ENCODE measurements at places on chromosomes 12 and 14.

GRCh38 chr12:19771858-19772257, 332.6 kb downstream of the AEBP2 start:
- DNase-seq, result no peak

DNA sequence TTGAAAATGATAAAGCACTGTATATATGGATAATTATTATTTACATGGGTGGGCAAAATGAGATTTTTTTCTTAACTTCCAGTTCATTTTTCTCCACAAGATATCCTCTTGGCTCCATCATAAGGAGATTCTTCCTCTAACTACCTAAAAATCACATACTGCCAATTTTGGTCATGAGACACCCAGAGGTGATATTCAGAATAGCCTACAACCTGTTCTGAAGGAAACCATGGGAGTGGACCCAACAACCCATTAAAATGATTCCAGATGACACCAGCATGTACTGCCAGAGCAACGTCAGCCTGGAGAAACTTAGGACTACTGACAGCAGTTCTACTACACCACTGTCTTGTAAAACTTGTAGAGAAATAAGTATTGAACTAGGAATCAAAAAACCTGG, 136.3 kb upstream of the TMPO start:
- DNase-seq, result no peak

DNA sequence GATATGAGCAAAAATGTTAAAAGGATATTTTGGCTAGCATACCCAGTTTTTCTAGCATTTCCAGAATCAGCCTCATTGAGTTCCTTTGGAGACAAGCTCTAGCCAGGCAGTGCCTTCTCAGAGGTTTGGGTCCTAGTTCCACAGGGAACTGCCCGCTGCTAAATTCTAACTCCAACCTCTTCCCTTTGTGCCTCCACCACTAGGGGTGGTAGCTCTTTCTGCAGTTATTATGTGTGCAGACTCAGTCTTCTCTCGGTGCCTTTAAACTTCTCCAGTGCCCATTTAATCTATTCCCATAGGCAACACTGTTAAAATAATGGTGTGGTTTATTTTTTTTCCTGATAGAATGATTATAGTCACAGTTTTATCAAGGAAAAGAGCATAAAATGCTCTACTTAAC, 21.5 kb upstream of the SLC25A3 start:
- DNase-seq, result no peak

DNA sequence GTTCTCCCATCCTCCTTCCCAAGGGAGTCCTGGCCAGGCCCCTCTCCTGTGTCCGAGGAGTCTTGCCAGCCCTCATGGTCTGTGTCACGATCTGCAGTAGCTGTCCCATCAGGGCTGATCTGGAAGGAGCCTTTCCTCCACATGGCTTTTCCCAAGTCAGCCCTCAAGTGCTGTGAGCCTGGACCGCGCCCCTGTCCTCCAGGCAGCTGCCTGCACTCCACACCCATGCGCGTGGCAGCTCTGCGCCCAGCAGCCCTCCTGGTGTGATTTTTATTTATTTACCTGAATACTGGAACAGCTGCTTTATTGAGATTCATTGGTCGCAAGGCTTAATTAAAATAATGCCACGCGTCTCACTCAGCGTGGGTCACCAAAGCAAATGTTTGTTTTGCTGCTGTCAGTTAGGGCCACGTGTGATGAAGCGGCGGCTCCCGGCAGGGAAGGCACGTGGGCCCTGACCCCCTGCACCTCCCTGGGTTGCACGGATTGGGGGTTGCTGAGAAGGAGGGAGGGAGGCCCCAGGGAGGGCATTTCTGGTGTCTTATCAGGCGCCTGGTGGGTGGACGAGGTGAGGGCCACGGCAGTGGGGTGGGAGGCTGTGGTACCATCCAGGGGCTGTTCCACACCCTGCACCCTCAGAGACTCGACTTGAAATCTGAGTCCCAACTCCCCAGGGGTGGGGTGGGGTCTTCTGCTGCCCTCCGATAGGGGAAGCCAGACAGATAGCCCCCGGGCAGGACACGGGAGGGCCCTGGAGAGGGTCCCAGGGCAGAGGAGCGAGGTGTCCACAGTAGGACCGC, 206.3 kb upstream of the C14orf180 start:
- DNase-seq, result no peak

DNA sequence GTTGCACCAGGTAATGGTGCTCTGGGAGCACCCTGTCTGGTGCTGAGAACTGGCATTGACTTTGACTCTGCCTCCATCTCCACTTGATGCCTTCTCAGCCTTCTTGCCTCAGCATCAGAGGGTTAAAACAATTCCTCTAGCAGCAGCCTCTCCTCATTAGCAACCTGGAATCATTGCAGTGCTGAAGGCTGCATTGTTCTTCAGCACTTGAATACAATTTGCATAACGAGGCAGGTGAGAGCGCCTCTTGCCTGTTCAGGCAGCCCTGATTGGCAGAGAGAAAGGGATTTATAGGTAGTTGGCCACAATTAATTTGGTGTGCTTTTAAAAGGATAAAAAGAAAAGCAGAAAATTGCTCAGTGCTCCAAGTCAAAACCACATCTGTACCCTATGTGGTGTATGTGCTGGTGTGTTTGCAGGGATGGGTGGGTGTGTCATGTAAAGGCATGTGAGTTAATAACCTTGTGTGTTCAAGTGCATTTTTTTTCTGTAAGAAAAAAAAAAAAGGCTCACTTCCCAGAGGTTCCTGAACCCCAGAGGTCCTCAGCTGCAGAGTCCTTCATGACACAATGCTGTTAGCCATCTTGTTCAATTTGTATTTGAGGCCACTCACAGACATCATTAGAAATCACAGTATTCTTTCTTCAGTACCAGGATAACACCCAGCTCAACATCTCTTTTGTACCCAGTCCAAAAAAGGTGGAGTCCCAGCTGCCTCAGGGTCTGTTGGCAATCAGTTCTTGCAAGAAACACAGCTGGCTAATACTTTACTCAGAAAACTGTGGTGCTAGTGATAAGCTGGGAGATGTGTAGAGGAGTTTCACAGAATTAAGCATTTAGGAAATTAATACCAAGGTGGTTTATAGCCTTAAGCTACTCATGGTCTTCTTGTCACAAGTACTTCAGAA, 385.6 kb downstream of the GRIN2B start:
- DNase-seq, result no peak

- DNase-seq, result no peak
Measured at GRCh38 chr12:104467346-104467837, 10.6 kb downstream of the CHST11 start.

GRCh38 chr12:52649066-52649465, 2.9 kb downstream of the KRT2 start:
- no peak for DNase-seq

DNA sequence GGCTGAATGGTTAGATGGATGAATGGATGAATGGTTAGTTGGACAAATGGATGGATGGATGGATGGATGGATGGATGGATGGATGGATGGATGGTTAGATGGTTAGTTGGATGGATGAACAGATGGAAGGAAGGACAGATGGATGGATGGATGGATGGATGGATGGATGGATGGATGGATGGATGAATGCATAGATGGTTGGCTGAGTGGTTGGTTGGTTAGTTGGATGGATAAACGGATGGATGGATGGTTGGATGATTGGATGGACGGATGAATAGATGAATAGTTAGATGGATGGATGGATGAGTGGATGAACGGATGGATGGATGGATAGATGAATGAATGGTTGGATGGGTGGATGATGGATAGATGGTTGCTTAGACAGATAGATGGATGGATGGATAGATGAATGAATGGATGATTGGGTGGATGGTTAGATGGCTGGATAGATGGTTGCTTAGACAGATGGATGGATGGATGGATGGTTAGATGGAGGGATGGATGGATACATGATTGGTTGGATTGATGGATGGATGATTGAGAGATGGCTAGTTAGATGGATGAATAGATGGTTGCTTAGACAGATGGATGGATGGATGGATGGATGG, 48.8 kb upstream of the HSPB8 start:
- DNase-seq, result no peak

DNA sequence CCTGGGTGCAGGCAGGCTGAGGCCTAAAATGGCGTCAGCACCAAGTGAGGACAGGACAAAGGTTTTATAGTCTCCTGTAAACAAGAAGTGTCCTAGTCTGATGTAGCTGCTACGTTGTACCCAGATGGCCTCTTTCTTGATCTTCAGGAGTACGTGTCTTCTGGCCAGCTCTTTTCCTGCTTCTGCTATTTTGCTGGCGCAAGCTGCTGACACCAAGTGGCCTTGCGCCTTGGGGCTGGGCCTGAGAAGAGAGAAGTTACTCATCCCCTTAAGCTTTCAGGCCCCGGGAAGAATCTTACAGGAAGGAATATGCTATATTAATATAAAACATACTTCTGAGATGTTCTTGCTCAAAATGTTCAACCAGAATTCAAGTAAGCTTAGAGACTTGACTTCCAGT, 605.2 kb downstream of the GALC start:
- DNase-seq, result no peak

DNA sequence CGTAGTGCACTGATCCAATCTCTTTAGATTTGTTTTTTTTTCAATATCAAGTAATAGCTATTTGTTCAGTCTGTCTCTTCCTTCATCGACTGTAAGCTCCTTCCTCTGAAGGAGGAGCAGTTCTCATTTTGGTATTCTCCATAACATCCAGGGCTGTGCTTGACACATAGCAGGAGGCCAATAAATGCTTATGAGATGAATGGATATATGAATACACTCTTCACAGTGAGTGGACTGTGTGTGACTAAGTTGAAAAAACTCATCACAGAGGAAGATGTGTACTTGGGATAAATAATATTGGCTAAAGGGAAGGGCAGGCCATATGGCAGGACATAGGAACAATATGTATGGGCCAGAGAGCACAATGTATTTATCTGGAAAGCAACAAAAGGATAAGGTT, 205.3 kb upstream of the PRICKLE1 start:
- DNase-seq, result no peak

GRCh38 chr12:501722-502447, 42.1 kb downstream of the B4GALNT3 start:
- no peak for DNase-seq

- no peak for DNase-seq
Measured at GRCh38 chr12:32545413-32545980, 133.6 kb upstream of the DNM1L start.

GRCh38 chr14:60212503-60213371, 36.3 kb upstream of the PPM1A start:
- DNase-seq, result no peak

DNA sequence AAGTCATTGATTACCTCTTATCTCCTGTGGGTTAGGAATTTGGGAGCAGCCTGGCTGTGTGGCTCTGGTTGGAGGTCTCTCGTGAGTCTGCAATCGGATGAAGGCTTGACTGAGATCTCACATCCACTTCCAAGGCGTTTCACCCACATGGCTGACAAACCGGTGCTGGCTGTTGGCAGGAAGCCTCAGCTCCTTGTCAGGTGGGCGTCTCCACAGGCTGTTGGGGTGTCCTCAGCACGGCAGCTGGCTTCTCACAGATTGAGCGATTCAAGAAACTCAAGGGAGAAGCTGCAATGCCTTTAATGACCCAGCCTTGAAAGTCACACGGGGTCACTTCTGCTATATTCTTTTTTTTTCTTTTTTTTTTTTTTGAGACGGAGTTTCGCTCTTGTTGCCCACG, 28.6 kb upstream of the CORO1C start:
- no peak for DNase-seq

- peak; percentile 66 for DNase-seq
Measured at GRCh38 chr14:106831322-106831720, 1304.9 kb downstream of the TMEM121 start.

GRCh38 chr14:91254461-91254860, 10.0 kb upstream of the GPR68 start:
- no peak for DNase-seq

- no peak for DNase-seq
Measured at GRCh38 chr12:4203772-4204376, 69.7 kb upstream of the CCND2 start.

DNA sequence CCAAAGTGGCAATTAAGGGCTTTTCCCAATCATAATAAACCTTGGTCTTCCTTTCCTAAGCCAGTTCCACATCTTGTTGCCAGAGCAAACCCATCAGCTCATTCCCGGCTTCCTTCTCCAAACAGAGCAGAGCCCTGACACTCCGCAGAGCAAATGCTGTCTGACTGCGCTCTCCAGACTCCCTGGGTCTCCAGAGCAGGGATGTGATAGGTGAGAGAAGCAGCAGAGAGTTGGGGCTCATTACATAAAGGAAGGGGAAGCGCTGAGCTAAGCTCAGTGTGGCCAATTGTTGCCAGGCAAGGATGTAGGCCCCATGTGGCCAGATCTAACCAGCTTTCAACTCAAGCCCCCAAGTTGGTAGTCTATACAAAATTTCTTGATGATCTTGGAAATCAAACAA, 36.2 kb upstream of the PAX9 start:
- no peak for DNase-seq

DNA sequence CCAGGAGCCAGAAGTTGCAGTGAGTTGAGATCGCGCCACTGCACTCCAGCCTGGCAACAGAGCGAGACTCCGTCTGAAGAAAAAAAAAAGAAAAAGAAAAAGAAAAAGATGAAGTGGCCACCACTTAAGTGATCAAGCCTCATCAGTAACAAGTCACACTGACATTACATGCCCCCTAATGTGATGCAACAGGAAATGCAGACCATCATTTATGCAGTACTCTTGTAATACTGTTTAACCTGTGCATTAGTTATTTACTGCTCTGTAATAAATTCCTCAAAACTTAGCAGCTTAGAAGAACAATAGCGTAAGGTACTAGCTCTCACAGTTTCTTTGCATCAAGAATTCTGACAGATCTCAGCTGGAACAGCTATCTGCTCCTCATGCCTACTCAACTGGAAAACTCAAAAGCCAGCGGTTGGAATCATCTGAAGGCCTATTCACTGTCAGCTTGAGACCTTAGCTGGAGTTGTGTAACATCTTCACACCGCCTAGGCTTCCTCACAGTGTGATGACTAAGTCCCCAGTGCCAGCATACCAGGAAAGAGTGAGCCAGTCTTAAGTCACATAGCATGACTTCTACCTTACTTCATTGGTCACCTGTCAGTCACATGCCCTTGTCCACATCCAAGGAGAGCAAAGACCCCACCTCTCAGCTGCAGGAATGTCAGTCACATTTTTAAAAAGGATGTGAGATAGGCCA, 31.5 kb downstream of the EPS8 start:
- DNase-seq, result no peak

DNA sequence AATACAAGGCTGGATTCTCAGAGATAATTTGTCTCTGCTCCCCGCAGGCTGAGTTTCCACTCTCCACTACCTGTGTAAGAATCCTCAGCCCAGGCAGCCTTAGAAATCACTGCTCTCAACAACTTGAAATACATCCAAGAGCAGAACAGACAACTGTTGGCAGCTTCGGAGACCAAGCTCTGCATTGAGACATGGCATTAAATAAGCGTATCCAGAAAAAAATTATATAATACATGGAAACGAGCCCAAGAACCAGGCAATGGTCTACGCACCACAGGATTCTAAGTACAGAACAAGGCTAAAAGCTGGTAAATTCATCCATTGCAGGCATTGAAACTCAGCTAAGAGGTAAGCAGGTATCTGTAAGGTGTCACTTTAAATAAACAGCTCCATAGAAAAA, 165.5 kb upstream of the DIO3 start:
- DNase-seq, result no peak

- DNase-seq, result no peak
Measured at GRCh38 chr12:116373572-116374206, 96.2 kb upstream of the MED13L start.

Data from stimulated activated CD8-positive, alpha-beta memory T cell treated with anti-CD3 and anti-CD28 coated beads, Interleukin-15, amount 100 ng/mL, for 48 hours (primary cell).